Erythroblast (primary cell): ENCODE measurements at places on chromosomes 3 and 15.

DNA sequence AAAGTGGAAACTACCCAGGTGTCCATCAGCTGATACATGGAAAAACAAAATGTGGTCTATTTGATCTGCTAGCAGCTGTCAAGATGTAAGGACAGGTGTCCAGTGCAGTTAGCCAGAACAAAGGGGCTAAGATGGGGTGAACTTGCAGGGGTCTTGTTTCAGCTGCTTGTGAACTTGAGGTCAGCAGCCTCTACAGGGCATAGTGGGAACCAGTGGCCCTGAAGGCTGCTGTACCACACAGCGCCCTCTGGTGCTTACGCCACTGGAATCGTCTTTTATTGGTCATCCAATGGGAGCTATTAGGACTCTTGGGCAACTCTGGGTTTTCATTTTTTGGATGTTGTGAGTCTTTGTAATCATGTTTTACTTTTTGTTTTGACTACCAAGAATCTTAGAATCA lies 62.2 kb upstream of the CTSH start:
- peak; percentile 67 for DNase-seq

GRCh38 chr15:60507596-60508424 lies 28.9 kb upstream of the ICE2 start:
- peak; percentile 59 for DNase-seq

- DNase-seq: no peak
Observed at GRCh38 chr15:50109076-50109987, 9.7 kb downstream of the ATP8B4 start.

DNA sequence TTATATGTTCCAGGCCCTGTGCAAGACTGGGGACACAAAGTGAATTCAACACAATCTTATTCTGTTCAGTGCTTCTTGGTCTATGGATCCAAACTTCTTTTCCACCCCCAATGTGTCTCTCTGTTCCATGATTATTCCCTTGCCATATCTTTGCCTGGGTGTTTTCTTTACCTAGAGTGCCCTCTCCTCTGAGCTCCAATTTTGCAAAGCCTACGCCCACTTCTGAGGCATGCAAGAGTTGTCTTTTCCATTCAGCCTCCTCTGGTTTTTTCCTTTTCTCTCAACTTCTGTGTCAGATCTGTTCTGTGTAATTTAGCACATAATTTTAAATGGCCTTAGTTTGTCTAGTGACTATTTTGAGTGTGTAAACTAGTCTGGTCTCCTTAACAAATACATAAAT lies 72.8 kb upstream of the PLCL2 start:
- no peak for DNase-seq

DNA sequence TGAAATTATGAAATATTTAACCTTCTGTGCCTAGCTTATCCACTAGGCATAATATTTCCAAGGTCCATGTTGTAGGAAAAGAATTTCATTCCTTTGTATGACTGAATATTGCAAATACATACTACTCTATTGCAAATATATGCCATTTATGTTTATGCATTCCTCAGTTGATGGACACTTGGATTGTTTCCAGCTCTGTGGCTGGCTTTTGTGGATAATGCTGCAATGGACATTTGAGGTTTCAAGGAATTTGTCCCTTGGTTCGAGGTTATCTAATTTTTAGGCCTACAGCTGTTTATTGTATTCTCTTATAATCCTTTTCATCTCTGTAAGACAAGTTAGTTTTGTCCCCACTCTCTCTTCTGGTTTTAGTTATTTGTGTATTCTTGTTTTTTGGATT lies 7.7 kb upstream of the AADACL2 start:
- DNase-seq: peak; percentile 26
